ENCODE measurements at places on chromosomes 1 and 21. TPM values are rescaled to one million over a fixed set of nuclear protein-coding genes. Genes with fewer than 3 reads are reported as not detected.

DNA sequence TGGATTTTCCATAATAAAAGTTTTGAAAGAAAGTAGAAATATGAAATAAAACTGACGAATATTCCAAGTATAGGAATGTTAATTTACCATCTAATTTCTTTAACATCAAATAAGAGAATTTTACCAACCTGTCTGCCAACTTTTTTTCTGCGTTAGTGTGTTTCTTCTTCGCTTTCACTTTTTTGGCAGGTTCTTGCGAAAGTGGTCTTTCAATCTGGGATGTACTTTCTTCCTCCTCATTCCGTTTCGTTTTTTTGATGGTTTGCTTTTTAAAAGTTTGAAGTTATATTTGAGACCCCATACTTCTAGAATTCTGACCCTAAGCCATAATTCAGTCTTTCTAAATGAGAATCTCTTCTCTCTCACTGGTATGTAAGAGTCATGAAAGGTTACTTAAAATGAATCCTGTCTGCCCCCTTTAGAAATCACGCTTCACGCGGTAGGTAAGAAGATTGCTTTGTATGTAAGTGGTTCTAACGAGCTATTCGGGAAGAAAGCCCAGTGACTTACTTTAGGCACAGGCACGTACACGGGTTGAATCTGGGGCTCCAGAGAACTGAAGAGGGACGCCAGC is 580 bp downstream of the RBM34 start:
- no peak for DNase-seq

DNA sequence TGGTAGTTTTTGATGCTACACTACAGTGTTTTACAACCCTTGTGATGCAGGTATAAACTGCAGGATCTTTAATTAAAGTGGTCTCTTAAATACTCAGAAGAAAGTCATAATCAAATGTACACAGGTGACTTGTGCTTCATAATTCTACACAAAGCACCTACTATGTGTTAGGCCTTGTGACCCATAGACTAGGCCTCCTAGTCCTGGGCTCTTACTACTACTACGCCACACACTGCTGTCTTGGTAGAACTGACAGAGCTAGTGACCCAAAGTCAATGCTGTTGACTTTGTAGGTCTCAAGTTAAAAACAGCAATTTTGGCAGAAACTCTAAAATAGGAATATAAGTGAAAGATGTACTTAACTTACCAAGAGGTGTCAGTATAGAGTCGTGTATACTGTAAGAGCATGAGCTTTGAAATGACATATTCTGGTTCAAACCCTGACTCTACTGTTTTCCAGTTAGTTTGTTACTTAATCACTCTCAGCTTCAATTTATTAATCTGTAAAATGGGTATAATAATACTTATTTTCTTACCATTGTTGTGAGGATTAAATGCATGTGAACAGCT is 48.6 kb upstream of the LMO4 start:
- DNase-seq = no peak

DNA sequence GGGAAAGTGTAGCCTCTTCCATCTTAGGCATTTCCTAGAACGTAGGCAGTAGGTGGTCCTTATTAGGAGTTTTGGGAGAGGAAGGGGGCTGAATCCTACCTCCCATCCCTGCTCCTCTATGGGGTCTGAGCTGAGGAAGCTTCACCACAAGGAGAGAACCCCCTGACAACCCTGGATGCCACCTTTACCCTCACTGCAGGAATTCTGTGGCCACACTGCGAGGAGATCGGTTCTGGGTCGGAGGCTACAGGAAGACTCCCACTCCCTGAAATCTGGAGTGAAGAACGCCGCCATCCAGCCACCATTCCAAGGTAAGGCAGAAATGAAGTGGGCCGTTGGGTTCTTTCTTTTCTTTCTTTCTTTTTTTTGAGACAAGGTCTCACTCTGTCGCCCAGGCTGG is 1.5 kb downstream of the MX1 start:
- no peak for DNase-seq

DNA sequence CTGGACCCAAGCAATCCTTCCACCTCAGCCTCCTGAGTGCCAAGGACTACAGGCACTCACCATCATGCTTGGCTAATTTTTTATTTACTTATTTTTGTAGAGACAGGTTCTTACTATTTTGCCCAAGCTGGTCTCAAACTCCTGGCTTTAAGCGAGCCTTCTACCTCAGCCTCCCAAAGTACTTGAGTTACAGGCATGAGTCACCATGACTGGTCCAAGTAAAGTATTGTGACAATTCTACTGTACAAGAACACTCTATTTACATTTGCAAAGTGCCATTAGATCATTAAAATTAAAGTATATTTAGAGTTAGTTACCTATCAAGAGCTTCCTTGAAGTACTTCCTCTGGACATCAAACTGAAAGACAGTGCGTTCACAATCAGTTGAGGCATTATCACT is 44.8 kb downstream of the NRDC start:
- DNase-seq = no peak

- DNase-seq = peak; percentile 19
Measured at GRCh38 chr1:108570128-108570527, 10.2 kb downstream of the EEIG2 start.

SYTL1 gene
- total RNA-seq = 3.5 TPM

- DNase-seq = no peak
Measured at GRCh38 chr1:44296086-44296485, 59.0 kb downstream of the ERI3 start.

DNA sequence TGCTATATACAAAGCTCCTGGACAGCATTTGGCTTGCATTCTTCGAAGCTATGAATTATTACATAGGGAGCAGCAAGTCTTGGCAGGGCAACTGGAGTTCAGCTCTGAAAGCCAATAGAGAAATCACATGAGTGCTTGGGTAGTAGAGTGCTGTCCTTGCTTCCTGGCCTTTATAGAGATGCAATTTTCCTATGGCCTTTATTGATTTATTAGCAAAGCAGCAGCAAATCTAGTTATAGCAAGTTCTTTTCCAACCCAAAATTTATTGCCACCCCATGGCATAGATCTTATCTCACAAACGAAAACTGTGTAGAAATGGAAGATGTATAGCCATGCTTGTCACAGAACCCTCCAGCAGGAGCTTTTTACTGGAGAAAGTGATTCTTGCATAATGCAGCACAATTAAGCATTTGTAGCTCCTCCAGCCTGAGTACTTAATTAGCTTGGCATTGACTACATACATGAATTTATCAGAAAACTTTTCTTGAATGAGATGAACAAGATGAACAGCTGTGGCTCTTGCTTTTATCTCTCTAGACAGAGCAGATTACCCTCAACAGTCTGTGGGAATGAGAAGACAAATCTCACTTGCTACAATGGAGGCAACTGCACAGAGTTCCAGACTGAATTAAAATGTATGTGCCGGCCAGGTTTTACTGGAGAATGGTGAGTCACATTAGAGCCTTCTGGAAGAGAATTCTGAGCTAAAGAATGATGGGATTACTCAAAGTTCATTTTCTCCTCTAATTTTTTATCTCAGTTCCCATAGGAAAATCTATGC is 170.1 kb downstream of the CRB1 start:
- DNase-seq = no peak

STYXL2 gene
- not detected for total RNA-seq

CCDC30 gene
- total RNA-seq = 1.8 TPM

DNA sequence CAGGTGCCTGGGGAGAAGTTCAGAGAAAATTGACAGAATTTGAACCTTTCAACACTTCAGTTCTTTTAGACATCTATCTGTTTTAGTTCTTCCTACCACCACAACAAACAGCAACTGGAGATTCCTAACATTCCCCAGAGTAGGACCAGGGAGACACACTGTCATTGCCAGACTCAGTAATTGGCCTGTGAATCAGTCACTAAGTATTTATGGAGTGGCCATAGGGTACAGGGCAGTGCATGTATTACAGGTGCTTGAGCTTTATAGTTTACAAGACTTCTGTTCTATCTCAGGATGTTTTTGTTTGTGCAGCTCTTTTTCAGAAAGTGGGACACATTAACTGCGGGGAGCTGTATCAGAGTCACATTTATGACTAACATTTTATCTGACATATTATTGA is 1.7 kb downstream of the CDC14A start:
- peak; percentile 73 for DNase-seq

CFHR3 gene
- 0.03 TPM for total RNA-seq

Measured in A172 (cell line).